ENCODE measurements at places on chromosomes 6 and 20. TPM values are rescaled to one million over a fixed set of nuclear protein-coding genes. Genes with fewer than 3 reads are reported as not detected.
A peak's percentile ranks its signal among the peaks of the same experiment; 100 is the strongest.

LAMA5 gene
- 6.2 TPM for polyA plus RNA-seq

ARFGAP1 gene
- polyA plus RNA-seq, result 84.8 TPM

CSNK2A1 gene
- 29.1 TPM for polyA plus RNA-seq

ZNF831 gene
- 0.27 TPM for polyA plus RNA-seq

- H3K27me3 ChIP-seq, result no peaks in the 10 kb centered on the region
- no peaks in the 10 kb centered on the region for H3K36me3 ChIP-seq
- H3K4me3 ChIP-seq, result no peak overlapping the region
- DNase-seq, result no peak
- H3K27ac ChIP-seq, result no peak overlapping the region
These were observed 360.1 kb downstream of the TAF4 start for GRCh38 chr20:61705386-61706258.

GRCh38 chr6:15512126-15512525 is 150.7 kb downstream of the DTNBP1 start:
- H3K27me3 ChIP-seq, result no peaks in the 10 kb centered on the region
- DNase-seq, result no peak
- H3K36me3 ChIP-seq, result peaks cover 89% of the 10 kb centered on the region
- H3K27ac ChIP-seq, result no peak overlapping the region
- H3K4me3 ChIP-seq, result no peak overlapping the region
- H3K4me1 ChIP-seq, result no peaks in the 10 kb centered on the region

- H3K27me3 ChIP-seq, result no peaks in the 10 kb centered on the region
- H3K27ac ChIP-seq, result no peak overlapping the region
- no peak for DNase-seq
These were observed 9.4 kb upstream of the ZBTB46 start for GRCh38 chr20:63840405-63840828.

- H3K4me1 ChIP-seq, result no peaks in the 10 kb centered on the region
- H3K36me3 ChIP-seq, result no peaks in the 10 kb centered on the region
- no peak for DNase-seq
- no peak overlapping the region for H3K4me3 ChIP-seq
These were observed 475 bp downstream of the OR2B6 start for GRCh38 chr6:27957516-27957915.

DNA sequence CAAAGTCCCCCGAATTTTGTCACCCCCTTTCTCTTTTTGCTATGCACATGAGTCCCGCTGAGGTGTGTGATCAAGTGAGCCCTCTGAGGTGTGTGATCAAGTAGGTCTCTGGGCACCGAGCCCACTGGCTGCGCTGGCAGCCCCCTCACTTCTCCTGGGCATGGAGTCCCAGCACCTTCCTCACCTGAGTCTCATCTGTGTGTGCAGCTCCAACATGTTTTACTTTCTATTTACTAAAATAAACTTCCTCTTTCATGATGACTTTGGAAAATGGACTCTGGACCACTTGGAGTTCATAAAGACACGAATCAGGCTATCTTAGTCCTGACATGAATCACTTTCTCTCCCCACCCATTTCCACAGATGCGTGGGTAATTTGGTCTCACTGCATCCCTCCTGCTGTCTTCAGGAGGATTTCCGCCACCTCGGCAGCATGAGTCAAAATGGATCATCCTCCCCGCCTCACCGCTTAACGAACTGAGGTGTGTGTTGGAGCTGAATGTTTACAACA is 39.8 kb downstream of the PRDM1 start:
- no peak overlapping the region for H3K4me3 ChIP-seq
- peak overlapping the region; percentile 66 for H3K27ac ChIP-seq
- no peaks in the 10 kb centered on the region for H3K36me3 ChIP-seq
- no peaks in the 10 kb centered on the region for H3K4me1 ChIP-seq
- DNase-seq, result peak; percentile 90
- H3K27me3 ChIP-seq, result no peaks in the 10 kb centered on the region

- H3K27ac ChIP-seq, result no peak overlapping the region
- DNase-seq, result no peak
These were observed 13.6 kb downstream of the TNXB start for GRCh38 chr6:32095338-32096086.

DNA sequence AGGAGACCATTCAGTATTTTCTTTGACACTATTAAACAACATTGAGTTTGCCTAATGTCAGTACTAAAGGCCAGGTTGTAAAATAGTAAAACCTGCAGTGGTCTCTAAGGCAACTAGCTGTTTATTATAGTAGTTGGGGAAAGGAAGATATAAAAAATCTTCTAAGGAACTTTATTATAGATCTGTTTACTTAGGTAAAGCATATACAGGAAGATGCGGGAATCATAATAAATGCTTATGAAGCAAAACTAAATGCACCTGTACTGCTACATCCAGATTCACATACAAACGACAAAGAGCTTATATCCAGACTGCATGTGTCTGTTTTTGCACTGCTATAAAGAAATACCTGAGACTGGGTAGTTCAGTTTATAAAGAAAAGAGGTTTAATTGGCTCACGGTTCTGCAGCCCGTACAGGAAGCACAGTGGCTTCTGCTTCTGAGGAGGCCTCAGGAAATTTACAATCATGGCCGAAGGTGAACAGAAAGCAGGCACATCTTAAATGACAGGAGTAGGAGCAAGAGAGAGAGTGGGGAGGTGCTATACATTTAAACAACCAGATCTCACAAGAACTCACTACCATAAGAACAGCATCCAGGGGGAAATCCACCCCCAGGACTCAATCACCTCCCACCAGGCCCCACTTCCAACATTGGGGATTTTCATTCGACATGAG is 8.7 kb upstream of the TRIM39 start:
- no peak overlapping the region for H3K4me3 ChIP-seq
- H3K4me1 ChIP-seq, result peaks cover 11% of the 10 kb centered on the region
- H3K36me3 ChIP-seq, result peaks cover 11% of the 10 kb centered on the region
- H3K27ac ChIP-seq, result no peak overlapping the region
- DNase-seq, result no peak
- H3K27me3 ChIP-seq, result no peaks in the 10 kb centered on the region

All from small intestine (tissue), 16 donors.